GDM1 (cell line): ENCODE measurements at places on chromosomes 1 and 21.

DNA sequence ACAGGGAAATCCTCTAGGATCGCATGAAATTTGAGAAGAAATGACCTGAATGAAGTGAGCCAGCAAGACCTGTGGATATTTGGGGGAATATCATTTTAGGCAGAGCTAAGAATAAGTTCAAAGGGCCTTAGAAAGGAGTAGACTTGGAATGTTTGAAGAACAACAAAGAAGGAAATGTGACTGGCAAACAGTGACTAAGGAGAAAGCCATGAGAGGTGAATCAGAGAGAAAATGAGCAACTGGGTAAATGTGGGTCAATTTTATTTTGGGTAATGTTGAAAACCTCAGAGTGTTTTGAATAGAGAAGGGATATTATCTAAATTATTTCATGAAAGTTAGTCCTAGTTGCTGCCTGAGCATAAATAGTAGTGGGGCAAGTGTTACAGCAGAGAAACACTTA, 672.8 kb downstream of the LMO4 start:
- DNase-seq, result no peak

DNA sequence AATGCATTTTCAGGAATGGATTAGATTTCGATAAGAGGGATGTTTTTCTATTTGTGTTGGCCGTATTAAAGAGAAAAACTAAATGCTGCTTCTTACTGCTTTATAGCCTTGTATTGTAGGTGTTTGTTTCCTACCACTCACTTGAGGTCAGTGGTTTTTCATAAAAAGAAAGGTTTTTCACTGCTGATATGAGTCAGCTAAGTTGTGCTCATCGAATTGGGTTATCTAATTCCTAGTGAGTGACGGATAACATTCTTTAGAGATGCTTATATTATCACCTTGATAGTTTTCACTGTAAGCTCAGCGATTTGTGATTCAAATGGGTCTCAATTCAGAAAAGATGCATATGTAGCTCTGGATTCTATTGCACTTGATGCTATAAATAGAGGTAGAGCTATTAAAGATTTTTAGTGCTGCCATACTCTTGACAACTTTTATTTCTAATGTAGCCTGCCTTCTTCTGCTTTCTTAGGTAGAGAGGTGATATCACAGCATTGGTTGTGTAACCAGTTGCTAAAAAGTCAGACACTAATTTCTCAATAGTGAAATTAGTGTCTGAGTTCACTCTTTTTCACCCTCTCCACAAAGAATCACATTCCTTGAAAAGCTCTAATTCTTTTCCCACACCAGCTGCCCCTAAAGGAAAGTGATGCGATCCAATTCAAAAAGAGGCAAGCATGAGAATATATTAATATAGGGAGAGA, 180.0 kb downstream of the RASAL2 start:
- DNase-seq, result no peak

- DNase-seq, result no peak
Observed at GRCh38 chr1:226476648-226477319, 68.9 kb upstream of the PARP1 start.

DNA sequence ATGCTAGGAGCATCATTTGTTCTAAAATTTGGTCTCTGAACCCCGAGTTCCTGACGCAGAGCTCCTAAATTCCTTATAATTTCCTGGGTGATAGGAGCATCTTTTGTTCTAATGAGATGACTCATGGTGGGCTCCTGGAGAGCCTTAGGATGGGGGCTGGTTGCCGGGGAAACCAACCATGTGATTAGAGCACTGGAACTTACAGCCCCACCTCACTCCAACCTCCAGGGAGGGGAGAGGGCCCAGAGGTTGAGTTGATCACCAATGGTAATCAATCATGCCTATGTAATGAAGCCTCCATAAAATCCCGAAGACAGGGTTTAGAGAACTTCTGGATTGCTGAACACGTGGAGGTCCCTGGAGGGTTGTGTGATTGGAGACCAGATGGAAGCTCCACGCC, 7.7 kb downstream of the SHISAL2A start:
- no peak for DNase-seq

GRCh38 chr1:65979136-65980044, 186.7 kb downstream of the PDE4B start:
- DNase-seq, result no peak

DNA sequence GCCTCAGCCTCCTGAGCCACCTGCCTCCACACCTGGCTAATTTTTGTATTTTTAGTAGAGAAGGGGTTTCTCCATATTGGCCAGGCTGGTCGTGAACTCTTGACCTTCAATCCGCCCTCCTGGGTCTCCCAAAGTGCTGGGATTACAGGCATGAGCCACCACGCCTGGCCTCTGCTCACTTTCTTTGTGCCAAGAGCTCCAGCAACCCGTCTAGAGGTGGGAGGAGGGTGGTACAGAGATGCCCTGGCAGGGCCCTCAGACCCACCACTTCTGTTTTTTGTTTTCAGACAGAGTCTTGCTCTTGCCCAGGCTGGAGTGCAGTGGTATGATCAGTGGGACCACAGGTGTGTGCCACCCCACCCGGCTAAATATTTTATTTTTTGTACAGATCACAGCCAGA, 6.9 kb upstream of the SYNC start:
- DNase-seq, result no peak

- DNase-seq, result no peak
Observed at GRCh38 chr1:84020151-84020550, 21.2 kb upstream of the TTLL7 start.

- DNase-seq, result no peak
Observed at GRCh38 chr1:6588128-6588892, 8.5 kb downstream of the ZBTB48 start.

- no peak for DNase-seq
Observed at GRCh38 chr1:153649863-153650235, 8.7 kb upstream of the SNAPIN start.

GRCh38 chr1:40047276-40047675, 6.7 kb downstream of the CAP1 start:
- no peak for DNase-seq

DNA sequence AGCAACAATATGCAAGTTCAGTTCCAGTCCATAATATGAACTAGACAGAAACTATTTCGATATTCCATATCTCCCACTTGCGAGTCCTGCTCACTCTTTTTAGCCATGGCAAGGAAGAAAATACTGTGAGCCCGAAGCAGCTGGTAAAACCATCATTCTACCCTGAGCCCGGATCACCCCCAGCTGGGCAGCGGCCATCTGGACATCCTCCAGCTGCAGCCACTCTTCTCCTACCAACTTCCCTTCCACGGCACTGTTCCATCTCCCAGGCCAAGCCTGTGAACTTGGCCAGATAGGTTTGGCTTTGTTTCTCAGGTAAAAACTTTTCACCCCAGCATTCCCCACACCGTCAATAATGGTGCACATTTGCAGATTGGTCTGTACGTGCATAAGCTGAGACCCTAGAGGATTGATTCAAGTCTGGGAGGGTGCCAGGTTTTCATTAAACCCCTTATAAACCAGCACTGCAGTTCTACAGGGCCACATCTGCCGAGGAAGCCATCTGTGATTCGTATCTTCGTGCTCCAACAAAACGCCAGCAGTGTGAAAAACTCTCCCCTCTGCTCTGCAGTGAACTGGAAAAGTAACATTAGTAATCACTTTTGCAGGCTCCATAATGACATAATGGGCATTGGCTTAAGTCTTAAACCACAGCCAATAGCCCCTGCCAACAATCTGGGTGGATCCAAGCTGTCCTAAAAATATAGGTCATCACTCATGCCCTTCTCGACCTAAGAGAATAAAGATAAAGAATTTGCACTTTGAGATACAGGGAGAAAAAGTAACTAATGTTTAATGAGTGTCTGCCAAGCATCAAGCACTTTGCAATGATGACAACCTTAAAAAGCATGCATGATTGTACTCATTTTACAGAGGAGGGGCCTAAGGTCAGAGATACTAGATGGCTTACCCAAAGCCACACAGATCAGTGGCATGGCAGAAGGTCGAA, 205.1 kb downstream of the PLPP3 start:
- no peak for DNase-seq

DNA sequence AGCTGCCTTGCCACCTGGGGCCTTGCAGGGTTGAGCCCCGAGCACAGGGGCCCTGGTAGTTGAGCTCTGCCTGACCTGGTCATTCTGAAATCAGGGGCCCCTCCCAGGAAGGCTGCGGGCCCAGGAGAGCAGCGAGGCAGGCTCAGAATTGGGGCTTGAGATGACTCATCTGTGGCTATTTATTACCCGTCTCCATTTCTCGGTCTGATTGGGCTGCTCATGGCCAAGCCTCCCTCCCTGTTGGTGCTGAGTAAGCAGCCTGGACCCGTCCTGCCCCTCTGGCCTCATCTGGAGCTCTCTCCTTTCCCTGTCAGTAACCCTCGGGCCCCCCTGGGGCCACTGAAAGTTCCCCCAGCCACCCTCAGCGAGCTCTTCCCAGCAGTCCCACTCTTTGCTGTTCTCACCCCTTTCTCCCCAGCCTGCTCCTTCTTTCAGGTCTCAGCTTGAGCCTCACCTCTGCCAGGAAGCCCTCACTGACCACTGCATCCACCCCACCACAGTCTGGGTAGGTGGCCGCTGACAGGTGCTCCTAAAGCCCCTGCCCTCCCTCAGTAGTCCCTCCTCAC, 11.0 kb upstream of the TNFRSF8 start:
- DNase-seq, result no peak

DNA sequence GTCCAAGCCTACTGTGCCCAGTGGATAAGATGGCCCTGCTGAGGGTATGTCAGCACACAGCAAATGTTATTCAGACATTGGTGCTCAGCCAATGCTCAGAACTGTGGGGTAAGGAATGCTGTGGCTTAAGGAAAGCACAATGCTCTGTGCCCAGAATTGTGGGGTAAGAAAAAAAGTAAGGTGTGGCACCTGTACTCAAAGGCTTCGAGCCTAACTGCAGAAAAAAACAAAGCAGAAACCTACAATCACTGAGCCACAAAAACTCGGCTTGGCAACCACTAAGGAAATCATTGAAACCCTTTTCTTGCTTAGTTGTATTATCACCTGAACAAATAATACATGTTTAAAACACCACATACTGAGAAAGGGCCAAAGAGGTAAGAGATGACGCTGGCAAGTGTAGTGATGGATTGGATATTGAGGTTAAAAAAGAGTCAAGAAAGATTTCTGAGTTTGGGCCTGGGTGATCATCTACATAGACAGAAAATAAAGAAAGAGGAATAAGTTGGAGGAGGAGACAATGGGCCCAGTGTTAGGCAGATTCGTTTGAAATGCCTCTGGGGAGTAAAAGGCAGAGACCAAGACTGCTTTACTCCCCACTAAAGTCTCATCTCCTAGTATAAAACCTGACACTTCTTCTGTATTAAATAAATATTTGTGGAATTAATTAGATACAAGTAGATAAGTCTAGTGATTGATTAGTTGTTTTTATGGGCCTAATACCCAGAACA, 25.9 kb upstream of the ATP1A1 start:
- DNase-seq, result no peak

DNA sequence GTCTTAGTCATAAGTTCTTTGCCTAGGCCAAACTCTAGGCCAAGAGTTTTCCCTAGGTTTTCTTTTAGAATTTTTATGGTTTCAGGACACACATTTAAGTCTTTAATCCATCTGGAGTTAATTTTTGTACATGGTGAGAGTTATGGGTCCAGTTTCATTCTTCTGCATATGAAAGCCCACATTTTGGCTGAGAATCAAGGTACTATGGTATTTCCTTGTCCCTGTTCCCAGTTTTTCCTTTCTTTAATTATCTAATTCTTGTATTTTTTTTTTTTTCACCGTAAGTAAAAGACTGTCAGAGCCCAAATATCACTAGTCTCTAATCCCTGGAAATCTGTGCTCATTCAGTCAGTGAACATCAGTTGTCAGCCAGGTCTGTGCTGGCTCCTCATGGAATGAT, 105.4 kb downstream of the MAP3K21 start:
- no peak for DNase-seq

DNA sequence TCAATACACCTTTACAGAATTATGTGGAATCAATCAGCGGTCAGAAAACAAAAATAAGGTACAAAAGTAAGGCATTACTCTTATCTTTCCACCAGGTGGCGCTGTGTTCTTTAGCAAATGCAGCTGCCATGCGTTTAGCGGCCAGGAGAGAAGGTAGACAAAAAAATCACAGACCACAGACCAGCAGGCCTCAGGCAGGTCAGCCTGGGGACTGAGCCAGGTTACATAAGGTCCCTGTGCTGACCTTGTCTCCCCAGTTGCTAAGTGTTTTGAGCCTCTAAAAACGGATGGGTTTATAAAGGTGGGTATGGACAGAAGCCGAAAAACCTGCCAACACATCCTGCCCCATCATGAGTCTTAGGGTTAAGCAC, 2.8 kb downstream of the RGS16 start:
- DNase-seq, result peak; percentile 11

GRCh38 chr1:4564051-4564450, 90.4 kb upstream of the AJAP1 start:
- DNase-seq, result no peak

DNA sequence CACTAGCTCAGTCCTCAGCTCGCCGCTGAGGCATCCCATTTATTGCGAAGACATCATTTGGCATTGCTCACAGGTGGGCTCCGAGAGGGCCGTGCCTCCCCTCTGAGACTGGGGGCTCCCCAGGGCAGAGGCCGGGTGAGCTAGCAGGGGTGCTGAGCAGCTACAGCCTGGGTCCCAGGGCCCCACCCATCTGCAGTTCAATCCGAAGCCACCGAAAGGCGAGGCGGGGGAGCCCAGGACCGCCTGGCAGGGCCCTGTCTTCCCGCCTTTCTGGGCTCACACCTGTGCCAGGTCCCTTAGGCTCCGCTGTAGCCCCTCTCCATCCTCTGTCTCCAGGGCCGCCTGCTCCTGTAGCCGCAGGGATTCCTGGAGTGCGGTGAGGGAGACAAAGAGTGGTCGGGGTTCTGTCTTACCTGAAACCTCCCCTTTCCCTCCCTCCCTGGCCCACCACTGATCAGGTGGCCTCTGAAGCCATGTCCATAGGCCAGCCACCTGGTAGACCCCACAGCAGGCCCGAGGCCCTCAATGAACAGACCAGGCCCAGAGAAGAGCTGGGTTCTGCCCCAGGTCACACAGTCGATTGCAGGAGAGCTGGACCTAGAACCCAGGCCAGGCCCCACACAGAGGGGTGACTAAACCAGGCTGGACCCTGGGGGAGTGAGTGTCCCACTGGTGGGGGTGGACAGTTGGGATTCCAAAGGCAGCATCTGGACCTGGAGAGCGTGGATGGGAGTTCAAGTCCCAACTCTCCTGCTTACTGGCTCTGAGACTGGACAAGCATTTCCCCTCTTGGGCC, 18.1 kb upstream of the NBPF1 start:
- DNase-seq, result no peak

- DNase-seq, result no peak
Observed at GRCh38 chr1:230068952-230069684, 2.1 kb downstream of the GALNT2 start.

DNA sequence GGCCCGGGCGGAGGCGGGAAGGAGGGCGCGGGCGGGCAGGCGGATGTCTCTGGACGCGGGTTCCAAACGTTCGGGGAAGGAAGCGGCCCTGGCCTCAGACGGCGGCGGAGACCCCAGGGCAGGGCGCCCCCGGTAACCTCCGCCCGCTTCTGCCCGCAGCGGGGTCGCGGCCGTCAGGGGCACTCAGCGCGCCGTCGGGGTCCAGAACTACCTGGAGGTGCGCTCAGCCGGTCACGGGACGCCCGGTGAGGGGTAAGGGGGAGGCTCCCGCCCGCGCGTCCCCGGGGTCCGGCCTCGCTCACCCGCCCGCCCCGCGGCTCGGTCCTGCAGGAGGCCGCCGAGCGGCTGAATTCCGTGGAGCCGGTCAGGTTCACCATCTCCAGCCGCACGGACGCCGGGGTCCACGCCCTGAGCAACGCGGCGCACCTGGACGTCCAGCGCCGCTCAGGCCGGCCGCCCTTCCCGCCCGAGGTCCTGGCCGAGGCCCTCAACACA, 406 bp downstream of the PUSL1 start:
- no peak for DNase-seq
